ENCODE measurements at places on chromosomes 16 and 17.

- no peak for DNase-seq
Observed at GRCh38 chr16:48607056-48607825, 2.7 kb downstream of the N4BP1 start.

DNA sequence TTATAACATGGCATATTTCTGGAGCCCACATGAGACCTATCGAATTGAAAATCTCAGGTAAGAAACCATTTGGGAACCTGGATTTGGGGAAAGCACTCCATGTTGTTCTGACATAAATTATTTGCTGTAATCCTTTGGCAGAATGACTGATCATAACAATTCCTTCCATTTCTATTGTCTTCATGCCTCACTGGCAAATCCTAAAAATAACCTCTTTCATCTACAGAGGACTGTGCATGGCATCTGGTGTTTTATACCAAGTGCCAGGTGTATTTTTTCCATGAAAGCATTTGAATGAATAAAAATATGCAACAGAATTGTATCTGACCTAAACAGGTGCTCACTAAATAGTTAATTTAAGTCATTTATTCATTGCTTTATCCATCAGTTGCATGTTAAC lies 33.7 kb upstream of the COQ7 start:
- no peak for DNase-seq

DNA sequence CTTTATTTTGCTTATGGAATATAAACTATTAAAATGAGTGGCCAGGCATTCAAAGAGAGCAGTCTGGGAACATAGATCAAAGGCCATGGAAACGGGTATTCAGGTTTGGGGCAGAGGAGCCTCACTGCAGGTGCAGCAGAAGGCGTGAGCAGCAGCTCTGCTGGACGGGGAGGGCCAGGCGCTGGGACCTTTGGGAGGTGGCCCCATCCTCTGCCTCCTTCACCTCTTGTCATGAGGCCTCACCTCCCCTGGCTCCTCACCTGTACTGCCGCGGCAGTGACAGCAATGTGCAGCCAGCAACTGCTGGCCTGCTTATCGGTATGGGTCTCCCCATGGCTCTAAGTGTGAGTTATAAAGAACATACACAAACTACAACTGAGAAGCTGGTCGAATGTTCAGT lies 109.4 kb downstream of the CDK5R1 start:
- no peak for DNase-seq

GRCh38 chr17:40551879-40552768 lies 13.1 kb downstream of the CCR7 start:
- DNase-seq: no peak

GRCh38 chr17:42179335-42179734 lies 1.6 kb downstream of the KCNH4 start:
- DNase-seq: no peak

- DNase-seq: no peak
Observed at GRCh38 chr16:2825906-2826305, 4.2 kb upstream of the ZG16B start.

DNA sequence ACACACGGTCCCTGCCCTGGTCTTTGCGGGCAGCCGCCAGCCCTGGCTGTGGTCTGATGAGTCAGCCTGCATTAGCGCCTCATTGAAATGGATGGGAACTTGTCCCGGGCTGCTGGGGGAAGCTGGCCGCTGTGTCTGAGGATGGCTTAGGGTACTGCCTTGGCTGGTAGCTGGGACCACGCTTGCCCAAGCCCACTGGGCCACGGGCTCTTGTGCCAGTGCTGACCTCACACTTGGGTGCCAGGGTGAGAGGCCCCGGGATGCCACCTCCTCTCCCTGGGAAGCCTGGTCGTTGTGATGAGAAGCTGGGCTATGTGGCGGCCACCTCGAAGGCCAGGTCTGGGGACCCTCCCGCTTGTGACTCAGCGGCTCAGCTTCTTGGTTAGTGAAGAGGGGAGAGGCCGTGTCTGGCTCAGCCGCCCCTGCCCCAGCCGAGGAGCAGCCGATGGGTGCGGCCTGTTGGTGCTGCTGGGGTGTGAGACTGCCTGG lies 10.7 kb downstream of the CACNA1H start:
- no peak for DNase-seq

GRCh38 chr17:76700617-76701470 lies 9.9 kb downstream of the MXRA7 start:
- DNase-seq: no peak

DNA sequence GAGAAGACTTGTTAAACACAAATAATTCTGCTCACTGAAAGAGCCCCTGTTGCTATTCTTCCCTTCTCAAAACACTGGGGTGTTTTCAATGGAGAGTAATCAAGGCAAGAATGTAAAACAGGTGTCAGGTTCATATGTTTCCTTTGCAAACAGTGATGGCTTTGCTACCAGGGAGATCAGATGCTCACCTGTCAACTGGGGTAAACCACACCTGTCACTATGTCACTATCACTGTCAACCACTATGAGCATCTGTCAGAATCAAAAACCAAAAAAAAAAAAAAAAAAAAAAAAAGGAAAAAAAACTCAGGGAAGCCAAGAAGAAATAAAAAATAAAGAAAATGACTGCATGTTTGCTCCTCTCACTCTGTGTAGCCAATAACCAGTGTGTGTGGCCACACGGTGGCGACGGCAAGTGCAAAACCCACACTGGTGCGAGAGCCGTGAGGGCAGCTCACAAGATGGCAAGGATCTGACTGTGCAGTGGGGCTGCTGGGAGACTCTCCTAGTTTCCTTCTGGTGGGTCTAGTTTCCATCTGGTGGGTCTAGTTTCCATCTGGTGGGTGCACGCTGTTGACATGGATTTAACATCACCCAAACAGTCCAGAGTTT lies 22.7 kb downstream of the USP22 start:
- no peak for DNase-seq

DNA sequence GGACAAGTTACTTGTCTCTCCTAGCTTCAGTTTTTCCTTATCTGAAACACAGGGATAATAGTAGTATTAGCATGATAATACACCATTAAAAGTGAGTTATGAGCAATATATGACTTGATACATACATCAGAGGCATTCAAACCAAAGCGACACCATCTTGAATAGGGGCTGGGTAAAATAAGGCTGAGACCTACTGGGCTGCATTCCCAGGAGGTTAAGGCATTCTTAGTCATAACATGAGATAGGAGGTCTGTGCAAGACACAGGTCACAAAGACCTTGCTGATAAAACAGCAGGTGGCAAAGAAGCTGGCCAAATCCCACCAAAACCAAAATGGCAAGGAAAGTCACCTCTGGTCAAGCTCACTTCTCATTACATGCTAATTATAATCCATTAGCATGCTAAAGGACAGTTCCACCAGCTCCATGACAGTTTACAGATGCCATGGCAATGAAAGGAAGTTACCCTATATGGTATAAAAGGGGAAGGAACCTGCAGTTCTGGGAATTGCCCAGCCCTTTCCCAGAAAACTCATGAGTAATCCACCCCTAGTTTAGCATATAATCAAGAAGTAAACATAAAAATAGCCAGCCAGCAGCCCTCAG lies 37.2 kb upstream of the HS3ST3A1 start:
- DNase-seq: no peak

- no peak for DNase-seq
Observed at GRCh38 chr16:70548936-70549335, 25.3 kb downstream of the SF3B3 start.

DNA sequence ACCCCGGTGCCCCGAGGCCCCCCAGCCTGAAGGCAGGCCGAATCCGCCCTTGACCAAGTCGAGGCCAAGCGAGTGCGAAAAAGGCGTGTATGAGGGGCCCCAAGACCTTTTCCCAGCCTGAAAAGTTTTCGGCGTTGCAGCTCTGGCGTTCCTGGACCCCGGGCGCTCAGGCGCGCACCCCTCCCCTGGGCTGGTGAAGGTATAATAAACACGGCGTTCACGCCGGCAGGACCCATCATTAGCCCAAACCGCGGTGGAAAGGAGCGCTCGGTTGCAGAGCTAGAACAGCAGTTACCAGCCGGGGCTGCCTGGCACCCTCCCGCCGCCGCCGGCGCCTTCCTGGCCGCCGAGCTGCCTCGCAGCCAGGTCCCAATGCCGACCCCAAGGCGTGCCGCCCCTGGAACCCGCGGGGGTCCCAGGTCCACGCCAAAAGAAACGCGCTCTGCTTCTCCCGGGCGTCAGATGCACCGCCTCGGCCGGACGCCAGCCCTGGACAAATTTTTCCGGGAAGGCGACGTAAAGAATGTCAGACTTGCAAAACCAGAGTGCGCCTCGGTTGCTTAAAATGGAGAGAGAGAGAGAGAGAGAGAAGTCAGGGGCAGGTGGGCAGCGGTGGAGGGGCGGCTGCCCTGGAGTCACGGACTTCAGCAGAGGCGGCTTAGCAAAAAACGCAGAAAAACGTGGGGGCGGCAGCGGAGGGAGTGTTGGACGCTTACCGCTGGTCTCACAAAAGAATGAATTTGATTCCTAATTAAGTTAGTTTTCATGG lies 11.5 kb upstream of the FOXF1 start:
- DNase-seq: no peak

DNA sequence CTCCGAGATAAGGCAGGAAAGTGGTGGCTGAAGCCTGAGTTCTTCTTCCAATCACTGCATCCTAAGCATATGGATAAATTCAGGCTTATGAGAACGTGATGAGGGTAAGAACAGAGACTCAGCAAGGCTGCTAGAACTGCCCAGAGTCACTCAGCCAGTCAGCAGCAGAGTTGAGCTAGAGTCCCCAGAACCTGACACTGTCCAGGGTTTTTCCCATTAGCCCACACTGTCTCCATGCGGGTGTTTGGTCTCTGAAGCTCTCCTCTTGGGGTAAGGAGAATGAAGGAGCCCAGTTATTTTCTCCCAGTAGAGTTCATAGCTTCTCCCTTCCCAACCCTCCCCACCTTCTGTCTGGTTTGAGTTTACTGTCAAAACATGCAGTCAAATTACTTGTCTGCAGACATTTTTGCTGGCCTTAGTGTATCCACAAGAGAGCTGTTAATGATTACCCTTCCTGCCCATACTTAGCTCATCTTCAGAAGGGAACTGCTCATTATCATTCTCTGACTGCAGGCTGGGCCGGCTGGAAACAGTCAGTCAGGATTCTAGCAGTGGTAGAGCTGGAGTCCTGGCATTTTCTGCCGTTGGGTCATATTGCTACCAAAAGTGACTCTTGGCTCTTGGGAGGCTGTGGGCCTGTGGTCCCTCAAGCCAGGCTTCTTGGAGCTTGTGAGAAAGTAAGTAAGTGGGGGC lies 460.0 kb downstream of the HS3ST3B1 start:
- no peak for DNase-seq

DNA sequence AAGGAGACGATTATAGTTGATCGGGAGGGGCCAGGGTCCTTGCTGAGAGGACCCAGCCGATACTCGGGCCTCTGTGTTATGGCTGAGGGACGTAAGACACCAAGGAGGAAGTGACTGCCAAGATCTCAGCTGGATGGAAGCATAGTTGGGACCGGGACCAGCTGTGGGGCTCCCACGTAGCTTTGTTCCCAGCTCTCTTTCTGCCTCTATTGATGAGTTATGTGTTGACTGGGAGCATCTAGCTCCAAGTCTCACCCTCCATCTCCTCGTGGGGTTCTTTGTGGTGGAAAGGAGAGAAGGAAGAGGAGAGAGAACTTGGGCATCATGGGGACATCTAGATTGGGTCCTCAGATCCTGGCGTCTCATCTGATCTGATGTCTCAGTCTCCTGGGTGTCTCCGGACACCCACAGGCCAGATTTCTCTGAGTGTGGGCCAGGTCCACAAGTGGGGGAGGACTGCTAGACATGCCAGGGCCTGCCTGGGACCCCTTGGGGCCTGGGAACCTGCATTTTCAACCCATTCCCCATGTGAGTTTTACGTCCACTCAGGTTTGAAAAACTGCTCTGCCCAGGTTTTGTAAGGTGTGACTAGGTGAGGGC lies 1.0 kb downstream of the MGRN1 start:
- no peak for DNase-seq

DNA sequence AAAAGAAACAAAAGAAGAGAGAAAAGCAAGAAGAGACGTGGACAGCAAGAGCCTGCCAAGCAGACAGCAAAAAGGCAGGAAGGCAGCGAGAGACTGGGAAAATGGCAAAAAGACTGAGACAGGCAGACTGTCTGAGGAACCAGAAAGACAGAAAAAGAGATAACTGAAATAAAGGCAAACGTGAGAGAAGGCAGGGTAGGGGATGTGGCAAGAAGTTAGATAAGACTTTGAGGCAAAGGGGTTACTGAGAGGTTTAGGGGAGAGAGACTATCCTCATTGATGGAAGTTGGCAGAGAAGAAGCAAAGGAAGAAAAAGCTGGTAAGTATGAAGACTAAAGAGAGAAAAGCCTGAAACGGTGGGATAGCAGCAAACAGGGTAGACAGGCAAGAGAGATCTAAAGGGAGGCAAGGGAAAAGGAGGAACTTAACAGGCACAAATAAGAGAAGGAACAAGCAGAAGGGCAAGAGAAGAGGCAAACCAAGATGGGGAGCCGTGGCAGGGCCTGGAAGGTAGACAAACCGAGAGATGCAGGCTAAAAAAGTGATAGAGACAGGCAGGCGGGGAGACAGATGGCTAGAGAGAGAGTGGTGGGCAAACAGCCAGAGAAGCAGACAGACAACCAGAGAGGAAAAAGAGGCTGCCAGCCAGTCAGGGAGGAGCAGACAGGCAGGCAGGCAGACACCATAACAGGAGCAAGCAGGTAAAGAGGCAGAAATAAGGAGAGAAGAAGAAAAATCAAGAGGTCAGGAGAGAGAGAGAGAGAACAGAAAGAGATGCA lies 7.1 kb upstream of the CHD3 start:
- no peak for DNase-seq

DNA sequence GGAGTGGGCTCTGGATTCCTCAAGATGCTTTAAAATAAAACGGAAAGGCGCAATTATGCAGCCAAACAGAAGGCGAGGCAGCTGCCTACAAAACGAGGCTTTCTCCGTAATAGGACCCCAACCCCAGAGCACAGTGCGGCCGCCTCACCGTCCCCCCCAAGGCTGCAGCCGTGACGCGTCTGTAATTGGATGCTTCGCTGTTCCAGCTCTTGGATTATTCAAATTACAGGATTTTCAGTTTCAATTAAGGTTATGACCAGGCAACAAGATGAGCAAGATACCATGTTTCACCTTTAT lies 37.3 kb upstream of the ABR start:
- DNase-seq: no peak

DNA sequence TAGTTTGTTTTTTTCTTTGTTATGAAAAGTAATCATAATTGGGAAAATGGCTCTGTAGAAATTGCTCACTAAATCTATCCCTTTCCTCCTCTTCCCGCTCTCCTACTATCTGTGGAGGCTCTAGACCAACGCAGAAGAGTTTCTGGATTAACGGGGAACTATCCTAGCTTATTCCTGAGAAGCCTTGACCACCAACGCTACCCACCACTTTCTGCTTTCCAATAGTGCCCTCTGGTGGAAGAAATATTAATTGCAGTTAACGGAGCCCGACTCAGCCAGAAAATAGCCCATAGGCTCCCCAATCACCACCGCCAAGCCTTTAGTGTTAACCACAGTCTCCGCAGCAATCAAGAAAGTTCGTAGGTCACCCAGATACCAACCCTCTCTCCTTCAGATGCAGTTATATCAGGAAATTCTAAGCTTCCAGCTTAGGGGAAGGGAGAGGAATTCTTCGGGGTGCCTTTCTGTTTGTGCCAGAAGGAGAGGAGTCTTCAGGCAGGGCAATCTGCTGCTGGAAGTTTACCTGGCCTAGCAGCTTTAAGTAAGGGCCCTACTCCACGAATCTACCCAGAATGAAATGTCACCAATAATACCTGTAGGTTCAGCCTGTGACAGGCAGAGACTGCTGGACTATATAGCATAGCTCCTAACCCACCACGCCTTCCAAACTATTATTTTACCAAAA lies 23.0 kb upstream of the NSRP1 start:
- peak; percentile 84 for DNase-seq
